ENCODE measurements at places on chromosomes 12 and 14. TPM values are rescaled to one million over a fixed set of nuclear protein-coding genes. Genes with fewer than 3 reads are reported as not detected.

The SNX6 gene
- 83.1 TPM for total RNA-seq

The FITM1 gene
- 1.0 TPM for total RNA-seq

The TTC9 gene
- 0.73 TPM for total RNA-seq

The MMP14 gene
- 101 TPM for total RNA-seq

The LRRC10 gene
- total RNA-seq = not detected

The GPRC5A gene
- total RNA-seq = 463 TPM

The GPRC5D gene
- total RNA-seq = 0.28 TPM

The MSI1 gene
- total RNA-seq = 3.4 TPM

The PRKAB1 gene
- 111 TPM for total RNA-seq

GRCh38 chr12:100199023-100199346, 1.6 kb upstream of the ACTR6 start:
- DNase-seq = no peak

GRCh38 chr12:121128908-121129810, 3.5 kb upstream of the P2RX7 start:
- DNase-seq = peak; percentile 82

- no peak for DNase-seq
Observed at GRCh38 chr14:30528778-30529642, 29.9 kb upstream of the G2E3 start.

DNA sequence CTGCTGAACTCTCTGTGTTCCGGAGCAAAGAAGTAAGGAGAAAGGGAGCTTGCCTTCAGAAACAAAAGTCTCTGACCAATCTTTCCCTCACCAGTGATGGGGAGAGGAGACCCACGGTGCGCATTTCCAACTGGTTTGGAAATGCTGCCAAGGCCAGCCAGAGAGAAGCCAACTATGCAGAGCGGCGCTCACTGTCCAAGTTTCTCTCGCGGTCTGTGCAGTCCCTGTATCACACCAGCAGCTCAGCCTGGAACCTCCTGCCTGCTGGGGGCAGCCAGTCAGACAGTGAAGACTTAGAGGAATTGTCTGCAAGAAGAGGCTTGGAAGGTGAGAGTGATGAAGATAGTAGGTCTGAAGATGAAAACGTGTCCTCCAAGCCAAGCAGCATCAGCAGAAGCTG, 206.2 kb downstream of the NAV3 start:
- DNase-seq = no peak

- no peak for DNase-seq
Observed at GRCh38 chr14:99360774-99361595, 89.0 kb upstream of the BCL11B start.

- no peak for DNase-seq
Observed at GRCh38 chr14:68655911-68656316, 137.0 kb downstream of the ZFP36L1 start.

- DNase-seq = peak; percentile 60
Observed at GRCh38 chr12:51275088-51275487, 4.9 kb upstream of the SMAGP start.

GRCh38 chr12:68229956-68230355, 4.3 kb upstream of the IL26 start:
- DNase-seq = no peak

GRCh38 chr14:55805250-55805649, 225.2 kb downstream of the KTN1 start:
- DNase-seq = peak; percentile 33

GRCh38 chr12:116524964-116525379, 34.2 kb upstream of the MAP1LC3B2 start:
- DNase-seq = no peak

GRCh38 chr12:21252070-21252469, 82.6 kb downstream of the SLCO1A2 start:
- no peak for DNase-seq

GRCh38 chr14:53874704-53875103, 81.9 kb downstream of the BMP4 start:
- DNase-seq = no peak

- DNase-seq = no peak
Observed at GRCh38 chr12:4540638-4541037, 1.9 kb downstream of the RAD51AP1 start.

- DNase-seq = no peak
Observed at GRCh38 chr12:131102493-131102931, 148.8 kb downstream of the ADGRD1 start.

Measured in left colon (tissue), 2 donors.